NCI-H187 (cell line): ENCODE measurements at places on chromosomes 16 and 17.

DNA sequence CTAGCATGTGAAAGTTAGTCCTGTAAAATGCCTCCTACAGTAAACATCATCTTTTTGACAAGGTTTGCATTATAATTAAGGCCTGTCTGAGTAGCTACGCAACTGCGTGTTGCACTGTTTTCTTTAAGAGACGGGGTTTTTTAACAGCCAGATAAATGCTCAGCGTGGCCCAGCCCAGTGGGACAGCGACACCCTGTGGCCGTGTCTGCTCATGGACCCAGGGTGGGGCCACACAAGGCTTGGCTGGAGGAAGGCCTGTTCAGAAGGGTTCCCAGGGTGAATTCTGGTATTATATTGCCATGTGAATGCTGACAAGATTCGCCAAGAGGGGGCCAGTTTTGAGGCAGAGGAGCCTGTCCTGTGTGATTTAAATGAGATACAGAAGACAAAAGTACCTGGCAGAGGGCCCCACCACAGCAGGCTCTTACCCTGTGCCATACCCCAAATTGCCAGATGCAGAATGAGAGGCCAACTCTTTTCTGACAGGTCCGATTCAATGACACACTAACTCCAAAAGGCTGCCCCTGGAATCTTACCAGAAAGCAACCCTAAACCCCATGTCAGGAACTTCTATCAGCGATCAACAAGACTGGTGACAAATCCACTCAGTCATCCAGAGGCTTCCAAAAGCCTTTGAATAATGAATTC, 65.9 kb upstream of the IRX6 start:
- no peak for DNase-seq

DNA sequence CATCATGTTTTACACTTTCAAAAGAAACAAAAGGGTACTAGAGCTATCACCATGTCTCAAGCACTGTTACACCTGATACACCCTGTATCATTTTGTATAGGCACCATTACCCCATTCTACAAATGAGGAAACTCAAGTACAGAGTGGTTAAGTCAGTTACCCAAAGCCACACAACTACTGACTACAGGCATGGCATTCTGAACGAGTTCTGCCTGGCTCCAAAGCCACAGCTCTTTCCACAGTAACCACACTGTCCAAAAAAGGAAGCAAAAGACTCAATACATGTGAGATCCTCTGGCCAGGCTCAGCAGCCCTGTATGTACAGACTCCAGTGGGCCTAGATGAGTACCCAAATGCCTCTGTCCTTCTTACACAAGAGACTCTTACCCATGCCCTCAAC, 4.7 kb downstream of the DYNC1LI2 start:
- DNase-seq = no peak

GRCh38 chr17:81258292-81258691, 19.2 kb downstream of the NDUFAF8 start:
- no peak for DNase-seq

DNA sequence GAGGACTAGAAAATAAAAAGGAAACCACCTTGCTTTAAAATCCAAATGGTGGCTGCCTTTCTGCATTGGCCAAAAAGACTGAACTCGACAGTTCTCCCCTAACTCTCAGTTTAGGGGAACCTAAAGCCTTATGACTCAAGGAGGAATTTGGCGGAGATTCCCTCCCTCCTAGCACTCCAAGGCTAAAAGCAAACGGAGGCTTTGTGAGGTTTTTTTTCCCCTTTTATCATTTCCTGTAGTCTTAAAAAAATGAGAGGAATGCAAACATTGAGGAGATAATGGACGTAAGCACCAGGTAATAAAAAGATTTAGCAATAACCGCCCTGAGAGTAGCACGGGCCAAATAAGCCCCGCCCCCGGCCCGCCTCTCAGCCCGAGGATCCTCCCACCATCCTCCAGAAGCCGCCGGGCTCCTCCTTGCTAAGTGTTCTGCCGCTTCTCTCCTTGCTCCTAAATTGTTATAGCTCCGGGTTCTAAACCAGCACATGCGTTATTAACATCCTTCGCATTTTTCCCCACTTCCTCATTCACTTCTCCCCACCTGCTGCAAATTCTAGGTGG, 5.8 kb upstream of the KIFC3 start:
- DNase-seq = no peak

- DNase-seq = no peak
These were observed 1.6 kb downstream of the RND2 start for GRCh38 chr17:43026595-43026994.

- DNase-seq = no peak
These were observed 3.9 kb downstream of the PAQR4 start for GRCh38 chr16:2973093-2973492.

DNA sequence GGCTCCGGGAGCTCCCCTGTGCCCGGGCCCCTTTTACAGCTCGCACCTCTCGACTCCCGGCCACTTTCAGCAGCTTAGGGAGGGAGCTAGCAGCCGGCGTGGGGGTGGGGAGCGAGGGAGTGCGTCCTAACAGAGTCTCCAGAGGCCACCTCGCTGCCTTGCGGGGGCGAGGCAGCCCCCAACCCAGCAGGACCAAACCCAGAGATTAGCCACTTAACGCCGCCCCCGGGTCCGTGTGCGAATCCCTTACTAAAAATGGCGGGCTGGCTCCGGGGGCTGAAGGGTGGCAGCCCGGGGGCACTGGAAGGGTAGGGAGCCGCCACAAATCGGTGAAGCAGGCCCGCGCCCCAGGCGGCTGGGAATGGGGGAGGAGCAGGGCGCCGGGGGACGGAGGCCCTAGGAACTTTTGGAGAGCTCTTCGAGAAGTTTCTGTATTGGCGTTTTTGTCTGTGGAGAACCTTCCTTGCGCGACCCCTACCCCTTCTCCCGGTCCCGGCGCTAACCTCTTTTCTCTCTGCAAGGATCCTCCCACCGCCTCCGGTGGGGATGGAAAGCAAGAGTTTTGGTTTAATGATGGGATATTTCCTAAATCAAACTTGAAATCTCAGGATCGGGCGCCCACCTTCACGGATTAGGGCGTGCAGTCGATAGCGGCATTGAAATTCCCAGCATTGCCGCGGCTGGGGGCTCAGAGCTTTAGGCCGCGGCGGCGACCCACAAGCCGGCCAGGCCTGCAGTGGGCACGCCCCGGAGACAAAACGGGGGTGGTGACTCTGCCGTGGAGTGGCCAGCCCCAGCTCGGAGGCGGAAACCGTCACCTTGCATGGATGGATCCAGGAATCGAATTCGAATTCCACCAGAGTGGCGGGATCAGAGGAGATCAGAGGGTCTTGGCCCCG, 793 bp upstream of the IRX3 start:
- no peak for DNase-seq

DNA sequence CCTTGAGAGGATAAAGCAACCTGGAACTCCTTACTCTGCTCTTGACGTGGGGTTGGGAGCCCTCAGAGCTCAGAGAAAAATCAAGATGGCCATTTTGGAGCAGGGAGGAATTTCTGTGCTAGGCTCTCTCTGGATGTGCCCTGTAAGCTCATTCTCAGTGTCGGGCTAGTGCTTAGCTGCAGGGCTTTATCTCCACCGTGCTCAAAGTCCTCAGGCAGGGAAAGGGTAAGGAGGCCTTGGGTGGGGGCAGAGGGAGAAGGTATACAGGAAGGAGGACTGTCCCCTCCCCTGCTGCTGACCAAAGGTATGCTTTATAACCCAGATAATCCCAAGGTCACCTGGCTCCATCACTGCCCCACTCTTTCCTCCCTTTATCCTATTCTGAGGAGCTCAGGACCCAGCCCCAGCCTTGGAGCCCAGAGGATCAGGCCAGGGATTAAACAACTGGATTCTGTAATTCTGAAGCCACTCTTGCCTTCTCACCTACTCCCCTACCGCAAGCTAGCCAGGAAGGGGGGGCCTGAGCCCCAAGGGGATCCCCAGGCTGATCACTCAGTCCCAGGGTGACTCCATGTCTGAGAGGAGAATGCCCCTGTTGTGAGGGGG, 1.1 kb downstream of the DHRS11 start:
- DNase-seq = no peak

DNA sequence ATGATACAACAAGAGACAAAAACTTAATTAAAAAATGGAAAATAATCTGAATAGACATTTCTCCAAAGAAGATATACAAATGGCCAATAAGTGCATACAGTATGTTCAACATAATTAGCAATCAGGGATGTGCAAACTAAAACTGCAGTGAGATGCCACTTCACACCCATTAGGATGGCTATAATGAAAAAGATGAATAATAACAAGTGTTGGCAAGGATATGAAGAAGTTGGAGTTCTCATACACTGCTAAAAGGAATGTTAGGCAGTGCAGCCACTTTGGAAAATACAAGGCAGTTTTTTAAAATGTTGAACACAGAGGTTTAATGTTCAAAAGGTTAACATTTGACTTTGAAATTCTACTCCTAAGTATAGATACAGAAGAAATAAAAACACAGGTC, 69.8 kb downstream of the PCTP start:
- DNase-seq = no peak

DNA sequence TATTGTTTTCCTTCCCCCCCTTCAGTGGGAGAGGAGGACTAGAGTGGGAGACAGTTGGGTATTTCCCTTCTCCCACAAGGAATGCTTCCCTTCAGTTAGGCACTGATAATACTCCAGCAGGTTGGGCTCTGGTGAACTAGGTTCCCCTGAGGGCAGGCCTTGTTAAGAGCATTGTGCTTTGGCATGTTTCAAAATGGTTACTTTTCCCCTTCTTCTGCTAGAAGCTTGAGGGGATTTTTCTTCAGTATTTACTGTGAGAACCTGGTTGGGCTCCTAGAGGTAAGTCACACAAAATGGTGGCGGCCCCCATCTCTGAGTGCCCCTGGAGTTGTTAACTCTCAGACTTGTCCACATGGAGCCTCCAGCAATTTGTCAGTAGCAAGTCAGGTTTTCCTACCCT, 156.2 kb downstream of the CYB561 start:
- no peak for DNase-seq

GRCh38 chr17:55730808-55731207, 8.1 kb upstream of the TMEM100 start:
- DNase-seq = no peak

- DNase-seq = no peak
These were observed 14.1 kb downstream of the CACNG4 start for GRCh38 chr17:66978514-66979061.

DNA sequence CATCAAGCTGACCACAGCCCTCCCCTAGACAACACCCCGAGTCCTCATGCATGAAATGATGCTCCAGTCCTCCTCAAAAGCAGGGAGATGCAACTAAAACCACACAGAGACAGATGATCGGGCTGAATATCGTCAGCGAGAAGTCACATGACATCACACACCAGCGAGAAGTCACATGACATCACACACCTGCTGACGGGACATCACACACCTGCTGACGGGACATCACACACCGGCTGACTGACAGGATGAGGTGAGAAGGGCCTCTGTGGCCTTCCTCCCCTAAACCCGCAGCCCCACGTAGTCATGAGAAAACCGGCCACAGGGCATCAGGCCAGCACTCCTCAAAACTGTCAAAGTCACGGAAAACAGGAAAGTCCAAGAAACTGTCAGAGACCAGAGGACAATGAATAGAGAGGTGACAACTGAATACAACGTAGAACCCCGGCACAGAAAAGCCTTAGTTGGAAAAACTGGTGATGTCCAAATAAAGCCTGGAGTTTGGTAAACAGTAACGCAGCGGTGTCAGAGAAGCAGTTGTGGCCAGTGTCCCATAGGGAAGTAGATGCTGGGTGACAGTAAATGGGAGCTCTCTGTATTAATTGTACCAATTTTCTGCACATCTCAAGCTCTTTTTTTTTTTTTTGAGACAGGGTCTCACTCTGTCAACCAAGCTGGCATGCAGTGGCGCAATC, 14.3 kb downstream of the LITAF start:
- no peak for DNase-seq

GRCh38 chr17:57349541-57350247, 93.4 kb downstream of the MSI2 start:
- no peak for DNase-seq

GRCh38 chr17:56624309-56624708, 30.8 kb downstream of the NOG start:
- DNase-seq = no peak

DNA sequence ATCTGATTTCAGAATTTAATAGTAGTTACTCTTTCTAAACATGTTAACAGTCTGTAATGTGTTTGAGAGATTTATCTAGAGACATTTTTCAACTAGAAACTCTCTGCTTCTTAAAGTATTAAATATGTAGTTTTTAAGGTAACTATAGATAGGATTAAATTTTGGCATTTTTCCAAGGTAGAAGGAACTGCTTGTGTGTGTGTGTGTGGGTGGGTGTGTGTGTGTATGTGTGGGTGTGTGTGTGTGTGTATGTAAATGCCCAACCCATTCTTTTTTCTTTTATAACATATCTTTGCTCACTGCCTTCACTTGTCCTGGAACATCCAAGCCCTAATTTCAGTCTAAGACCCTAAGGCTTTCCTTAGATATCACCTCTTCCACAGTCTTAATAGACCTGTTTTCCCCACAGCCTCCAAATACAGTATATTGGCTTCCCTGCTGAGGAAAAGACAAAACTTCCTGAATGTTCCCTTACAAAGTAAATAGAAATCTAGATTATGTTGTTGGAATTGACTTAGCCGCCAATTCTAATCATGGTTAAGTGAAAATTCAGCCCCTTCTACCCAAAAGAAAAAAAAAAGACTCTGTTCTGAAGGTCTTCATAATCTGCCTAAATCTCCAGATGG, 33.5 kb downstream of the NUP93 start:
- DNase-seq = no peak

- no peak for DNase-seq
These were observed 242.3 kb downstream of the SEC14L1 start for GRCh38 chr17:77382966-77383612.

GRCh38 chr17:48261297-48261880, 153.8 kb downstream of the SNX11 start:
- DNase-seq = no peak

DNA sequence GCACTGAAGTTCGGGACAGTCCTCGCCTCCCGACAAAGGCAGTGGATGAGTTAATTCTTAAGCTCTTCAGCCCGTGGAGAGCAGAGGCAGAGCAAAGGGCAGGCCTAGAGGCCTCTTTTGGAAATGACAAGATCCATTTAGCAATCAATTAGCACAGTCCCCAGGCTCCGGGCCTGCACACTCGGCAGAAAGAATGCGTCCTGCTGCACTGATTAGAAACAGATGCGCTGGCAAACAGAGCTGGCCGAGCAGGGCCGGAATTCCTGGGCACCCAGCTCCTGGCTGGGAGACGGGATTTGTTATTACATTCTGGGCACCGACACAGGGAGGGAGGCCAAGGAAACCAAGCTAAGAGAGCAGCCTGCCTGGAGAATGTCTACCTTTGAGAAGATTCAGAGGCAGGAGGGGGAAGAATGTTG, 162.9 kb downstream of the COPRS start:
- DNase-seq = no peak

- no peak for DNase-seq
These were observed 21.6 kb upstream of the PPM1E start for GRCh38 chr17:58734040-58734439.
